ENCODE measurements at places on chromosomes 12 and 14. TPM values are rescaled to one million over a fixed set of nuclear protein-coding genes. Genes with fewer than 3 reads are reported as not detected.

RNASE7 gene
- total RNA-seq: not detected

ASIC1 gene
- 10.1 TPM for total RNA-seq

INSM2 gene
- total RNA-seq: not detected

- DNase-seq: no peak
These were observed 298.4 kb downstream of the CACNA1C start for GRCh38 chr12:2351161-2351560.

GRCh38 chr12:78457938-78458337 lies 406.6 kb upstream of the SYT1 start:
- DNase-seq: no peak

DNA sequence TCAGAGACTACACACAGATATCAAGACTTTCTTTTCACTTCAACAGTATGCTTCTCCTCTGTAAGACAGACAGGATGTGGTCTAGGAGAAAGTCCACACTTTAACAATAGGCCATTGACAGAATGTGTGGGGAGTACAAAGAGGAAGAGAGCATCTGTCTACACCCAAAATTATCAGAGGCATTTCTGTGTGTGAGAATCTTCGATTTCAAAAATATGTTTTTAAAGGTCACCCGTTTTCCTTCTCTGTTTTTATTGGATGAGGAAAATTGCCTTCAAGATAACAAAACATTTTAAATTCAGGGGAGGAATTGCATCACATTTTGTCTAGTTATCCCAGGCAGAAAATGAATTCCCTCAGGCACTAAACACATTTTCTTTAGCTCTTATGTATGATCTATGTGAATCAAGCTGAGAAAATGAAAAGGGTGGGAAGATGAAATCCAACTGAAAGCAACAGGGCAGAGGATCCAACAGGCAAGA lies 16.4 kb downstream of the NAV3 start:
- no peak for DNase-seq

DNA sequence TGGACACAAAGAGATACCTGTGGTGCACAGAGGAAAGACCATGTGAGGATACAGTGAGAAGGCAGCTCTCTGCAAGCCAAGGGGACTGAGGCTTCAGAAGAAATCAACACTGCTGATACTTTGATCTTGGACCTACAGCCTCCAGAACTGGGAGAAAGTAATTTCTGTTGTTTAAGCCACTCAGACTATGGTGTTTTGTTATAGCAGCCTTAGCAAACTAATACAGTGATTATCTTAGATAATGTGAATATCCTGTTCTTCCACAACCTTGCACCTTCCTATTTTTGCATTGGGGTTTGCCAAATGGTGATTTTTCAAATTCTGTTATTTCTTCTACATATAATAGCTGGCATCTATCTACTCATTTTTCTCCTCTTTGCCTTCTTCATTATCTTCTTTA lies 8.2 kb upstream of the C14orf93 start:
- no peak for DNase-seq

Measured in naive thymus-derived CD4-positive, alpha-beta T cell (primary cell).